A172 (cell line): ENCODE measurements at places on chromosomes 3 and 15. TPM values are rescaled to one million over a fixed set of nuclear protein-coding genes. Genes with fewer than 3 reads are reported as not detected.

The ALDH1A3 gene
- total RNA-seq, result 17.3 and 17.6 TPM in 2 replicates

The RPL35A gene
- 720 and 850 TPM in 2 replicates for total RNA-seq

The FETUB gene
- total RNA-seq, result 0.45 TPM in 1 of 2 replicates, not detected in the other

The MESP2 gene
- total RNA-seq, result not detected in 2 replicates

The PRC1 gene
- total RNA-seq, result 311 and 334 TPM in 2 replicates

The JMJD7 gene
- 2.2 and 2.5 TPM in 2 replicates for total RNA-seq

The CYP19A1 gene
- not detected in 2 replicates for total RNA-seq

The IL1RAP gene
- 13.3 and 14.6 TPM in 2 replicates for total RNA-seq

DNA sequence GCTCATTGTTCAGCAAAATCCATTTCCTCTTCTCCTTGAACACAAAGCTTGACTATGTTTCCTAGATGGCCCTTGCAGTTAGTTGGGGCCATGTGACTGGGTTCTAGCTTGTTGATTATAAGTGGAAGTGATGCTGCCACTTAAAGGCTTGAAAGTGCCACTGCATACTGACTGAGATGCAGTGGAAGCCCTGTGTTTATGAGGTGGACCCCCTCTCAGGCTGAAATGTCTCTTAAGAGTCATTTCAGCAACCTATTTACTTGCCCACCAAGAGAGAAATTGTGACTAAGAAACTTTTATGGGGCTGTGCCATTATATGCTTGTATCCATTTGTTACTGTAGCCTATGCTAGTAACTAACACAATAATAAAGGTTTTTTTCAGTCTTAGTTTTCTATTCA is 8.4 kb upstream of the ANP32A start:
- DNase-seq, result no peak

DNA sequence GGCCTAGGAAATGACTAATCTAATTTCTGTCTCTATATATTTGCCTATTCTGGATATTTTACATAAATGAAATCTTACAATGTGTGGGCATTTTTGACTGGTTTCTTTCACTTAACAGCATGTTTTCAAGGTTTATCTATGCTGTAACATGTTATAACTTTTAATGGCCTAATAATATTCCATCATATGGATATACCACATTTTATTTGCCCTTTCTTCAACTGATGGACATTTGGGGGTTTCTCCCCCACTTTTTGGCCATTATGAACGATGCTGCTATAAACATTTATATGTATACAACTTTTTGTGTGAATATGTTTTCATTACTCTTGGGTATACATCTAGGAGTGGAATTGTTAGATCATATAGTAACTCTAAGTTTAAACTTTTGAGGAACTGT is 357.3 kb upstream of the ADAMTS9 start:
- DNase-seq, result no peak

DNA sequence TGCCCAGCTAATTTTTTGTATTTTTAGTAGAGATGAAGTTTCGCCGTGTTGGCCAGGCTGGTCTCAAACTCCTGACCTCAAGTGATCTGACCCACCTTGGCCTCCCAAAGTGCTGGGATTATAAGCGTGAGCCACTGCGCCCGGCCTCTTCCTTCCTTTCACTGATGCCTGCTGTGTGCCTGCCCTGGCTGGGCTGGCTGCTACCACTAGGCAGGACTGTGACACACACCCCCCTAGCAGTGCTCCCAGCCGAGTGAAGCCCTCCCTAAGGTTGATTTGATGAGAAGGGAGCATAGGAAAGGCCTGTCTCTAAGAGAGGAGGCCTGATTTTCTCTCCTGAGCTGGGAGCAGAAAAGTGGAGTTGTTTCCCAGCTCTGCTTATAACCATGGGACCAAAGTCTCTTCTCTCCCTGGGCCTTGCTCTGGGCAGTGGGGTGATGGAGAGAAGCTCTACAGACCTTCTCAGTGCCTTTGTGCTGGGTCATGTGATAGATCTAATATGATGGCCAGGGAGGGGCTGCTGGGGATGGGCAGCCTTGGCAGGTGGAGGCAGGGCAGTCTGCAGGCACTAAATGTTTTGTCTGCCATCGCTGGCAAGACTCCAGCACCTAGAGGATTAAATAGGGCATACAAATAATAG is 20.1 kb upstream of the SFMBT1 start:
- no peak for DNase-seq

GRCh38 chr3:138594150-138594934 is at the start of gene CEP70:
Gene CEP70, minus strand, starts transcription at chr3:138594260. Its CDS starts 21,333 bp downstream, at chr3:138572927.
- DNase-seq, result peak; percentile 92

- no peak for DNase-seq
Measured at GRCh38 chr3:37988931-37989525, 1.6 kb upstream of the VILL start.

DNA sequence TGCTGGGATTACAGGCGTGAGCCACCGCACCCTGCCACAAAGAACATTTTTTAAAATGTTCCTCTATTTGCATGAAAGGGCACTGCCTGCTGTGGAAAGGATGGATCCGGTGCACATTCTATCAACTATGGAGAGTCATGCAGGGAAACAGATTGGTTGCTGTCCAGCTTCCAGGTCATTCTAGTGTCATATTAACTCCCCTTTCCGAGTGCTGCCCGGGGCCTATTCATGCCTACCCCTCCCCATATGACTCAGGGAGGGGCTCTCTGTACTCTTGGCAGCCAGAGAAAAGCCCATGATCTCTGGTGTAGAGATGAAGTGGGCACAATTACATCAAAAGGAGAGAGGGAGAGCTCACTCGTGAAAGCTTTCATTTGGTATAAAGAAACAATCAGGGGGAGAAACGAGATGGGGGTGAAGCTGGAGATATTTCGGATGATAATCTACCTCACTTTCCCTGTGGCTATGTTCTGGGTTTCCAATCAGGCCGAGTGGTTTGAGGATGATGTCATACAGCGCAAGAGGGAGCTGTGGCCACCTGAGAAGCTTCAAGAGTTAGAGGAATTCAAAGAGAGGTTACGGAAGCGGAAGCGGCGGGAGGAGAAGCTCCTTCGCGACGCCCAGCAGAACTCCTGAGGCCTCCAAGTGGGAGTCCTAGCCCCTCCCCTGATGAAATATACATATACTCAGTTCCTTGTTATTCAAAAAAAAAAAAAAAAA is 16.1 kb upstream of the AHSG start:
- no peak for DNase-seq

DNA sequence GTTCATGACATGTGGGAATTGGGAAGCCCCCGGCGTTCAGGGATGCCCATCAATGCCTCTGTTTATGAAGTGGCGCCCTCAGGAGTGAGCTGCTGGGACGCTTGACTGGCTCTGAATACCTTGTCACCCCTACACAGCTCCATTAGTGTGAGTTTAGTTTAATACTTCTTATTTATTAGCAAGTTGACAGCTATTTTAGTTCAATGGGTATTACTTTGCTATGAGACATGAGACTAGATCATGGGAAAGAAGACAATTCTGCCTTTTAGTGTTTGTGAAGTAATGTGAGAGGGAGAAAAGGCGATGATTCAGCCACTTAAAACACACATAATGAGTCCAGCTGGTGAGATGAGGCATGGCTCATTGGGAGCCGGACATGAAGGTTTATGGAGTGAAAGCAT is 678.5 kb downstream of the NR2F2 start:
- DNase-seq, result peak; percentile 15

- DNase-seq, result no peak
Measured at GRCh38 chr3:9099702-9100512, 136.6 kb upstream of the RAD18 start.

DNA sequence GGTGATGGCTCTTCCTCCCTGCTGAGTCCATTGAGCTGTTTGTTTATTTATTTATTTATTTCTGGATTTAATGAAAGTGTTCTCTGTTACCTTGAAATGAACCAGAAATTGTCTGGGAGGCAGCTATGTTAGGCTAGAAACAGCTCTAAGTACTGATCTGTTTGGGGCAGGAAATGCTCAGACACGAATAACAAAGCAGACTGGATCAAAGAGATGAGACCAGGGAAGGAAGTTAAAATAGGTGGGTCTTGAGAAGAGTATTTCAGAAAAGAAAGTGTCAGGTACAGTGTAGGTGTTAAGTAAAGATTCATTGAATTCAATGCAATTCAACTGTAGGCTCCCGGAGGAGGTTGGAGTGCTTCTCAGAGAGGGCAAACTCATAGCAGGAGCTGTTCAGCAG is 173.3 kb downstream of the IL20RB start:
- DNase-seq, result no peak

GRCh38 chr3:42871592-42872196 is 4.0 kb downstream of the CYP8B1 start:
- no peak for DNase-seq

DNA sequence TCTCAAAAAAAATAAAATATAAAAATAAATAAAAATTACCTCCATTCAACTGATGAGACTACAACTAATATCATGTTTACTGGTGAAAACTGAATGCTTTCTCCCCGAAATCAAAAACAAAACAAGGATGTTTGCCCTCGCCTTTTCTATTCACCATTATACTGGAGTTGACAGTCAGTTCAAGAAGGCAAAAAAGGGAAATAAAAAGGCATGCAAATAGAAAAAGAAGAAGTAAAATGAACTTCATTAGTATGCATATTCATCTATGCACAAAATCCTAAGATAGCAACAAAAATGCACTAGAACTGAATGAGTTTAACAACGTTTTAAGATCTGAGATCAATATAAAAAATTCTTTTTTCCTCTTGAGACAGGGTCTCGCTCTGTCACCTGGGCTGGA is 72.7 kb upstream of the FAM174B start:
- DNase-seq, result no peak

DNA sequence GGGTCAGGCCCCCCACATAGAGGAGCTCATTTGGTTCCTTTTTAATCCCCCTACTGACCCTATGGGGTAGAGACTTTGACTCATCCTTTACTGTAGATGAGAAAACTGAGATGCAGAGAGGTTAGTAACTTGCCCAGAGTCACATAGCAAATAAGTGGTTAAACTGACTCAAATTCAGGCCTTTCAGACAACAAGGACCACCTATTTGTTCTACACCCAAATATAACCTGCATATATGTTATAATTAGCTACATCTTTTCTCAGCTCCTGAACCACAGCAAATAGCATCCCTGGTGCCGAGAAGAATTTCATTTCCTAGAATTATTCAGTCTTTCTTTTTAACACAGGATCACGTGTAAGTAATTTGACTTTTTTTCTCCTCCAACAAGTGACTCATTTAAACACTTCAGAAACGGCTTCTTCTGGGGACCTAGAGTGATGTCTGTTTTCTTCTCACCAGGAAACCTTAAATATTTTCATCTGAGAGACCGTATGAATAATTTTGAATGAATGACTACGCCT is 57.4 kb downstream of the MGLL start:
- peak; percentile 66 for DNase-seq

DNA sequence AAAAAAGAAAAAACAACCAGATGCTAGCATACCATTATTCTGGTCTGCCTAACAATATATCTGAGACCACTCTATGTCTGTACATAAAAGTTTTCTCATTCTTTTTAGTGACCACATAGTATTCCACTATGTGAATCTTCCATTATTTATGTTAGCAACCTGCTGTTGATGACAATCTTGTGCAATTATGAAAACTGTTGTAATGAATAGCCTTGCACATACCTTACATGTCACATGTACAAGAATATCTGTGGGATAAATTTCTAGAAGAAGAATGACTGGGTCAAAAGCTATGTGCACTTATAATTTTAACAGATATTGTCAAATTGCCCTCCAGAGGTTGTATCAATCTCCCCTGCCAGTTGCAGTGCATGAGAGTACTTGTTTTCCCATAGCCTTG is 62.5 kb downstream of the ARHGAP31 start:
- no peak for DNase-seq

- DNase-seq, result no peak
Measured at GRCh38 chr3:70726096-70726938, 413.9 kb upstream of the MDFIC2 start.

- DNase-seq, result no peak
Measured at GRCh38 chr3:178231645-178232044, 304.6 kb upstream of the KCNMB2 start.

- DNase-seq, result no peak
Measured at GRCh38 chr3:59660852-59661625, 611.2 kb upstream of the CFAP20DC start.

DNA sequence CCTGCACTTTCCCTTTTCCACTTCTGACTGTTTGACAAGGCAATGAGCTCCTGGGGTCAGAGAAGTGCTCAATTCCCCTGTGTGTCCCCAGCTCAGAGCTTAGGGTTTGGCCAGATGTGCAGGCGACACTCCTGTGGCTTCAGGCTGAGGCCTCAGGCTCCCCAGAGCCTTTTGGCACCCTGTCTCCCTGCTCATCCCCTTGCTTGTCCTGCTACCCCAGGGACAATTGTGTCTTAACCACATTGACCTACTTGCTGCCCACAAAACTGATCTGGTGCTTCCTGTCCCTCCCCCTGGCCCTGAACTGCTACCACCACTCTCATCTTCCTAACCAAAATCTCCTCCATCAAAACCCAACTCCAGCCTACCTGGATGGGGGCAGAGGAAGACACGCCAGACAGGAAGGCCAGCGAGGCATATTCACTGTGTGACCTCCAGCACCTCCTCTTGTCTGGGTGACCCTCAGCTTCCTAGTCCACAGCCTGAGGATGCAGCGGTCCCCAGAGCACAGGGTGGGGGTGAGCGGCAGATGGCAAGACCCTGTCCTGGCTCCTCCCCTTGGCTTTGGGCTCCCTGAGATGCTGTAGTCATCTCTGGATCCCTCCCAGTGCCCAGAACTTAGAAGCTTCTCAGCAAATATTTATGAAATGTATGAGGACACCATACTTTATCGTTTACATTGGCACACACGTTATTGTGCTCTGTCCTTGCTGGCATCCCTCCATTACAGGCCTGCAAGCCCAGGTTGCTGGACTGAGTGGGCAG is 98.9 kb upstream of the SLC6A6 start:
- no peak for DNase-seq

GRCh38 chr3:177804032-177804431 is 606.8 kb upstream of the TBL1XR1 start:
- no peak for DNase-seq
